ENCODE measurements at places on chromosomes 6 and 20.

GRCh38 chr20:61902221-61902869 is 163.3 kb downstream of the TAF4 start:
- DNase-seq = no peak

DNA sequence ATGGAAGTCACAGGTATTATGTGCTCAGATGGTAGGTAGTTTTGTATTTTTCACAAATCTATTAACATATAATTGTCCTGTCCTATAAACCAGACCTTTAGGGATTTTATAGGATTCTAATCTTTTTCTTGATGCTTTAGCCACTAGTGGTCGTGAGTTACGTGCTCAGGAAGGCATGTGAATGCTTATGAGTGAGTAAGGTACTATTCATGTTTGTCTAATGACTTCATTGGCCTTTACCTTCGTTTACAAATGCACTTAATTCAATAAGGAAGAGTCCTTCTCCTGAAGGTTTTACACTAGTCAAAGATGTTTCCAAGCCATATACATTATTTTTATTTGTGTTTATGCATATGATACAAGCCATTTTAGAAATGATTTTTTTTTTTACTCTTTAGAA is 23.0 kb downstream of the PACRG start:
- DNase-seq = no peak

DNA sequence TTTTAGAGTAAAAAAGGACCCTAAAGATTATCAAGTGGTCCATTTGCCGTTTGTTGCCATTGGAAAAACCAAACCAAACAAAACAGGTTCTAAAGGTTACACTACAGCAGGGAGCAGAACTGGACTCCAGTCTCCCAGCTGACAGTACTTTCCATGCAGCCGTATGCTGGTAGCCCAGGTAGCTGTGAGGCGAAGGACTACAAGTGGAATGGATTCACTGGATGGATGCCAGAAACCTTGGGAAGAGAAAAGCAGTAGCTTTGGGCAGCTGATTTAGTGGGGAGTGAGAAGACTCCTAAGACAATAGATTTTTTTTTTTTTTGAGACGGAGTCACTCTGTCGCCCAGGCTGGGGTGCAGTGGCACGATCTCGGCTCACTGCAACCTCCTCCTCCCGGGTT is 88.3 kb downstream of the SASH1 start:
- no peak for DNase-seq

DNA sequence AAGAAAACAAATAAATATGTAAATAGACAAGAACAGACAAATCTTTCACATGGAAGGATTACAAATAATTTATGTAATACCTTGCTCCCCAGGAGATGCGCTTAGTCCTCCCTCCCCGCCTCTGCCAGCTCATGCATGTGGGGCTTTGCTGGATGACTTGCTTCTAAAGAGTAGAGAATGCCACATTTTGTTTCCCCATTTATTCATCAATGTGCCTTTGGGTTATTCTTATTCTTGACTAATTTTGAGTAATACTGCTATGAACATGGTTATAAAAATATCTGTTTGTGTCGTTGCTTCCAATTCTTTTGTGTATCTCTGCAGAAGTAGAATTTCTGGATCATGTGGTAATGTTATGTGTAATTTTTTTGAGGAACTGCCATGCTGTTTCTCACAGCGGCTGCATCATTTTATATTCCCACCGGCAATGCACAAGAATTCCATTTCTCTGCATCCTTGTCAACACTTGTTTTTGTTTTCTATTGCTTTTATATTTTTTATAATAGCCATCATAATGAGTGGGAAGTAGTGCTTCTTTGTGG is 23.8 kb upstream of the DUSP22 start:
- no peak for DNase-seq

Measured in heart right ventricle (tissue), 16 donors.